ENCODE measurements at places on chromosomes 7 and 10. TPM values are rescaled to one million over a fixed set of nuclear protein-coding genes. Genes with fewer than 3 reads are reported as not detected.

SRRM3 gene
- 27.1 TPM for total RNA-seq

TIMM23 gene
- 88.8 TPM for total RNA-seq

CAV2 gene
- total RNA-seq: 180 TPM

HMX3 gene
- not detected for total RNA-seq

SPDYE2 gene
- 0.16 TPM for total RNA-seq

TECTB gene
- total RNA-seq: not detected

CTAGE15 gene
- total RNA-seq: not detected

ST7 gene
- 48.1 TPM for total RNA-seq

MYOZ1 gene
- total RNA-seq: 2.3 TPM

MDFIC gene
- 17.1 TPM for total RNA-seq

GNAT3 gene
- total RNA-seq: not detected

CLCN1 gene
- not detected for total RNA-seq

GSTO1 gene
- total RNA-seq: 291 TPM

STEAP1B gene
- total RNA-seq: not detected

GPER1 gene
- total RNA-seq: 4.6 TPM

WEE2 gene
- not detected for total RNA-seq

CDH23 gene
- total RNA-seq: 4.4 TPM

TRPV5 gene
- total RNA-seq: not detected

MAT1A gene
- not detected for total RNA-seq

SORBS1 gene
- 742 TPM for total RNA-seq

TET1 gene
- total RNA-seq: 3.0 TPM

FASTK gene
- total RNA-seq: 85.9 TPM

LARP4B gene
- 26.1 TPM for total RNA-seq

ABI1 gene
- 27.7 TPM for total RNA-seq

NRCAM gene
- 0.93 TPM for total RNA-seq

ZNF117 gene
- total RNA-seq: 1.6 TPM

CYP2W1 gene
- not detected for total RNA-seq

CALML3 gene
- not detected for total RNA-seq

ASB15 gene
- total RNA-seq: 53.9 TPM

CYP3A7 gene
- total RNA-seq: 0.82 TPM

BAMBI gene
- total RNA-seq: 61.1 TPM

TMEM26 gene
- 0.11 TPM for total RNA-seq

HSPA12A gene
- total RNA-seq: 11.5 TPM

EBF3 gene
- 5.8 TPM for total RNA-seq

CALHM1 gene
- not detected for total RNA-seq

ADCY1 gene
- total RNA-seq: 3.2 TPM

SIRT1 gene
- 12.1 TPM for total RNA-seq

CAMK1D gene
- 27.2 TPM for total RNA-seq

RAMP3 gene
- 62.0 TPM for total RNA-seq

All from right atrium auricular region (tissue), 2 donors.